Thoracic aorta (tissue), 2 donors: ENCODE measurements at places on chromosomes 3 and 15.

DNA sequence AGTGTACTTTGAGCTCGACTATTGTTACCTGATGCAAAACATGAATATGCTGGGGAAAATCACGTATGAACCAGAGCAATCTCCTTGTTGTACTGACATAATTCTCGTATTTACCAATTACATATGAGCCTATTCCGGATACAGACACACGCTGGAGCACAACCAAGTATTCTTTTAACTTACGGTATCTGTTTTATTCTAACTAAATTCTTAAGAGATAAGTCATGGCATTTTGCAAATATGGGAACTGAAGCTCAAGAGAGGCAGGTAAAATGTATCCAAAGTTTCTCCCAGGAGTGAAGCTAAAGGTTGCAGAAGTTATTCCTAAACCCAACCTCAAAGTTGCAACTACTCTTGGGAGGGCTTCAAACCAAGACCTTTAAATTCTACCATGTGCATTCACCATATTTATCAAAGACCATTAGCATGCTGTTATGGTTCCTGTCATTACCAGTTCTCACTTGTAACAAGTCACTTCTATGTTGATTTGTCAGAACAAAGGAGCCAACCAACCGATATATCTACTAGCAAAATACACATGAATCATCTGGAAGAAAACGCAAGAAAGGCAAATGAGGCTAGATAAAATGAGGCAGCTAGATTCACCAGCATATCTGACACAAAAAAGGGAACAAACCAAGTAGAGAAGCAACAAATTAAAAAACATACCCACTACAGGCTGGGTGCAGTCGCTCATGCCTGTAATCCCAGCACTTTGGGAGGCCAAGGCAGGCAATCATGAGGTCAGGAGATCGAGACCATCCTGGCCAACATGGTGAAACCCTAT is 17.8 kb downstream of the TBL1XR1 start:
- DNase-seq = no peak

GRCh38 chr3:46468753-46469600 is 4.3 kb upstream of the LTF start:
- DNase-seq = no peak

DNA sequence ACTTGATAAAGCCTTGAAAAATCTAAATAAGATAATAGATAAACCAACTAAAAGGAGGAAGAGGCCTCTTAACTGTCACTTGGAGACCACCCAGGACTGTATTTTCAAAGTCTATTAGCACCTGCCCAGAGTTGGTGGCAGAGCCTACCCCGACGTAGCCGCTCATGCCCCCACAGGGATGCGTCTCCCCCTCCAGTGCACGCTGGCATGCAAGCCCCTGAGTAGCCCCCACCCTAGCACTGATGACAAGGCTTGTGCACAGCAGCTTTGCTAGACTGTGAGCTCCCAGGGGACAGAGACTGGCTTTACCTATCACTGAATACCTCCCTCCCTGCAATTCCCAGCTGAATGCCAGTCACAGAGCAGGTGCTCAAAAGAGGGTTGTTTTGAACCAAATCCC is 54.1 kb upstream of the HES1 start:
- no peak for DNase-seq

DNA sequence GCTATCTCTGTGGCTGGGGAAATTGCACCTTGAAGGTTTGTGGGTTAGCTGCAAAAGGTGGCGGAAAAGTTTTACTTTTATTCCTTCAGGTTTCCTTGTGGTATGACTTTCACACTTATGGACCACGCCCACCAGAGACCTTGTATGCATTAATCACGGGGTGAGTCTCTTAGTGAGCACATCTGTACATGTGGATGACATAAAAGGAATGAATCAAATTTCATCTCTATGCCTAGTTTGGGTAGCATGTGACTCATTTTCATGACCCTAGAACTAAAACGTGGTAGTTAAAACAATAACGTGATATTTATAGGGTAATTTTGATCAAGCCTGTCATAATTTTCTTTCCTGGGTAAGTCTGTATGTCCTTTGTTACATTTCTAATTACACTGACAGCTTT is 141.7 kb downstream of the PDCD6IP start:
- DNase-seq = no peak

- no peak for DNase-seq
Measured at GRCh38 chr3:62167566-62168262, 205.6 kb downstream of the FEZF2 start.

- DNase-seq = no peak
Measured at GRCh38 chr3:36874424-36874823, 70.4 kb downstream of the TRANK1 start.

GRCh38 chr15:79989682-79990081 is 18.7 kb upstream of the BCL2A1 start:
- no peak for DNase-seq

DNA sequence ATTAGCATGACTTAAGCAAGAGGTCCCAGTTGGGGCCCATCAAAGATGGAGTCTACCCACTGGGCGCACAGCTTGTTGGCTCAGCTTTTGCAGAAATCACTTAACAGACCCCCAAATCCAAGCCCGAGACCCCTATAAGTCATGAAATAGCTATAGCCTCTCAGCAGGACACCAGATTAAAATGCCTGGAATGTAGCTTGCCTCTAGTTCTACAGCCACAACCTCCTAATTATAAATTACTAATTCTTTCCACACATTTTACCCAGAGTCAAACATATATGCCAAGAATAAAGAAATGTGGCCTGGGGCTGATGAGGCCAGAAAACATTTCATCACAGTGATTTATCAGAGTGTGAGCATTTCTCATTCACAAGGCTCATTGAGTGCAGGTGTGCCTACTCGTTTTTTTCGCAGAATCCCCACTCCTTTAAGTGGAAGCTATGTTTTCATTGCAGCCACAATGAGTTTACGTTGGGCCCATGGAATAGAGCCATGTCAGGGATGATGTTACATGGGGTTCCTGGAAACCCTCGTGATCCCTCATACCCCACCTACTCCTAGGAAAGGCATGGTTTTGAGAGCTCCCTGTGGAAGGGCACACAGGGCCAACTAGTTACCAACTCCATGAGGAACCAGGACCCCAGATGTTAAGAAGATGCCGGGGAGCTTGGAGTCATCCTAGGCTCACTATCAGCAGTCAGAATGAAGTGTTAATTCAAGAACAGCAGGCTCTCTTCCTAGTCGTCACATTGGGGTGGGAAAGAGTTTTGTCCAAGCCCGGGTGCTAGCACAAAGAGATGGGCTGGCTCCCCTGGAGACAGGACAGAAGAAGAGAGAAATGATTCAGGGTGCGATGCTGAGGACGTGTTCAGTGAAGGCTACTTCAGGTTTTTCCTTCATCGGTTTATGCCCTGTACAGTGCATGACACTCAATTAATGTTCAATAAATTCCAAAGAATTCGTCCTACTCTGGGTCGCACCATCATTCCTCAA is 90.2 kb upstream of the ABHD17C start:
- DNase-seq = no peak

GRCh38 chr3:14430706-14431451 is 28.5 kb downstream of the SLC6A6 start:
- no peak for DNase-seq

- DNase-seq = no peak
Measured at GRCh38 chr3:30228302-30228631, 378.1 kb upstream of the TGFBR2 start.

DNA sequence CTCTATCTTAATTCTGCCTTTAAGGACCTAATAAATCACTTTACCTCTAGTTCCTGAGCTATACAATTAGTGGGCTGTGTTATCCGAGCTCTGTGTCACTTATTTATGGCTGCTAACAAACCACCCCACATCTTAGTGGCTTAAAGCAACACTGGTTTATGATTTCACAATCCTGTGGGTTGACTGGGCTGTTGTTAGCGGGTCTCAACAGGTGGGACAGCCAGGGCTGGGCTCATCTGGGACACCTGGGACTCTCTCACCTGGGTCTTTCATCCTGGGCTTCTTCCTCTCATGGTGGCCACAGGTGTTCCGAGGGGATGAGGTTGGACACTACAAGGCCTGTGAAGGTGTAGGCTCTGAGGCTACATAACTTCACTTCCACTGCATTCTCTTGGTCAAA is 35.8 kb upstream of the CHST2 start:
- DNase-seq = no peak

GRCh38 chr3:69300296-69300695 is 85.6 kb downstream of the FRMD4B start:
- DNase-seq = no peak

GRCh38 chr3:71366988-71367604 is 216.4 kb downstream of the FOXP1 start:
- DNase-seq = no peak

- DNase-seq = no peak
Measured at GRCh38 chr3:8506571-8507061, 5.0 kb downstream of the LMCD1 start.

- DNase-seq = no peak
Measured at GRCh38 chr3:61420136-61420759, 141.1 kb upstream of the PTPRG start.
